Right kidney (tissue), 9 donors: ENCODE measurements at places on chromosomes 2 and 18.

DNA sequence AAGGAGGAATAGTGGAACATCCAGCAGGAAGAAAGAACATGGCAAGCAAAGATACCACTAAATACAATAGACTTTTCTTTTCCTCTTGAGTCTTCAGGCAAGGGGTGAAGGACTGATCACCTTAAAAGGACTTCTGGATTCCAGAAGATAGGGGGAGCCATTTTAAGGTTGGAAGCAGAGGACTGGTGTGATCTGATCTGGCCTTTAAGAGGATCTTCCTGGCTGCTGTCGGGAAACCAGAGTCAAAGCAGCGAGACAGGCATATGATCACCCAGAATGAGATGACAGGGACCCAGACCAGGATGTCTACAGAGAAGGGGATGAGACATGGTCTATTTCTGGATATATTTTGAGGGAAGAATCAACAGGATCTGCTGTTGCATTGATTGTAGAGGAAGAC is 558.0 kb downstream of the STK39 start:
- no peak for DNase-seq

DNA sequence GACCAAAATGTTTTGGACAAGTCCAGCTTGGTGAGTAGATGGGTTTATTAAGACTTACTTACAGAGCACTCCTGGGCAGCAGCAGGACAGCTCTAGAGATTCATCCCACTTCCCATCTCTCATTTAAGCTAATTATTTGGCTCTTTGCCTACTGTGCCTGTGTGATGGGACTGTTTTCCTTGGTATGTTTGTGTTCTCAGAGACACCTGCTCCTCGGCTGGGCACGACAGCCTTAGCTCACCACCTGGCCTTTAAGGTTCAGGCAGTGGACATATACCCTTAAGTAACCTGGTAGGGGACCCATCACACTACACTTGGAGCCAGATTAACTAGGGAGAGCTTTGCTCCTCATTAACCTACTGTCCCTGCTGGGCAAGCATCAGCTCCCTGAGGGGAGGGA is 41.7 kb upstream of the EFEMP1 start:
- DNase-seq = no peak

DNA sequence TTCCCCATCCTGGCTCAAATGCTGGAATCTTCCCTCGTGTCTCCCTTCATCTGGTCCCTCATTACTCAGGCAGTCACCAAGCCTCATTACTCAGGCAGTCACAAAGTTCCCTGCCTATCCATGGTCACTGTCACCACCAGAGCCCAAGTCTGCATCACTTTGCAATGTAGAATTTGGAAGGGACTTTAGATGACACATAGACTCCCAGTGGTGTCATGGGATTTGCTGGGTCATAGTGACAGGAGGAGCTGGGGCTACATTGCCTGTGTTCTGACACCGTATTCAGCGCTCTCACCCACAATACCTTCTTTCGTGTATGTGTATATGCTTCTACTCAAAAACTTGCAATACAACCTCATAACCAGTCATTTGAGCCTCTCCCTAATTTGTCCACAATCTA is 2.1 kb upstream of the EMILIN1 start:
- no peak for DNase-seq

DNA sequence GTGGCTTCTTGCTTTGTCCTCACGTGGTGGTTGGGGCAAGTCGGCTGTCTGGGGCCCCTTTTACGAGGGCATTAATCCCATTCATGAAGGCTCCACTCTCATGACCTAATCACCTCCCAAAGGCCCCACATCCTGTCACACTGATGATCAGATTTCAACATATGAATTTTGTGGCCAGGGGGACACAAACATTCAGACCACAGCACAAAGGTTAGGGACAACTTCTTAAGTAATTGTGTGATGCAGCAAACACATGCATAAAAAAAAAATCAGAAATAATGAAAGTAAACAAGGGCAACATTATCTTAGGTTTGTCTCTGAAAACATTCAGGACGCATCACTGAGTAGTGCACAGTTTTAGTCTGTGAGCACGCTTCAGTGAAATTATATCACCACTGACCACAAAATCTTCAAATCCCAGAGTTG is 54.2 kb upstream of the FRZB start:
- no peak for DNase-seq

GRCh38 chr2:62733546-62733945 is 28.0 kb downstream of the EHBP1 start:
- no peak for DNase-seq

DNA sequence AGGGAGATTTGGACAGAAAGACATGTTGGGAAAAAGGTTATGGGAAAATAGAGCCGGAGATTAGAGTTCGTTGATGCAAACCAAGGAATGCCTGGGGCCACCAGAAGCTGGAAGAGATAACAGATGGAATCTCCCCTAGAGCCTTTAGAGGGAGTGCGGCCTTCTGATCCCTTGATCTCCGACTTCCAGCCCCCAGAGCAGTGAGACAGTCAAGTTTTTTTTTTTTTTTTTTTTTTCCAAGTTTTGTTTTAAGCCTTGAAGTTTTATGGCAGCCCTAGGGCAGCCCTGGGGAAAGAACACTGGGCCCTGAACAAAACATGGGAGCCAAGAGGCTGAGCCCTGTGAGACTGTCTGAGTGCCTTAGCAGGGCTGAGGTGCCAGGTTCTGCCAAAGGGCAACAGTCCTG is 6.5 kb downstream of the DGKD start:
- no peak for DNase-seq

GRCh38 chr18:317618-318017 is 49.8 kb upstream of the THOC1 start:
- no peak for DNase-seq

DNA sequence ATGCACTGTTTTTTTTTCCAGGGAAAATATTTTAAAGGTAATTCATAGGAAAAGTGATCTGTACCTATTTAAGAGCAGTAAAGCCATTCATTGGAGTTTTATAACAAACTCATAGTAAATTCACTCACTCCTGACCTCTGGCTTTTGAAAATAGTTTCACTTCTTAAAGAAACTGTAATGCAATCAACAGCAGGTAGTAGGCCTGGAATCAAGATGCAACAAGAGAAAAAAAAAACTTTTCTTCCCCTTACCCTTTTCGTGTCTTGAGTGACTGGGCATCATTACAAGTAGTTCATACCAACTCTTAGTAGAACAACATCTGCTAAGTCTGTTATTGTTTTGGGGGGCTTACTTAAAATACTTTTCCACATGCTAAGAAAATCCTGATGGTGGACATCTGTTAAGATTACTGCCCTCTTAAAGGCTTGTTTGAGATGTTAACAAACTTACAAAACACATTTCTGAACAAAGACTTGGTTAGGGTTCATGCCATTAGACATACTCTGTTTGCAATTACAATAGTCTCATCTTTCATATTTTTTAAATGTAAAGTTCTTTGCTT is 164.1 kb upstream of the FOSL2 start:
- no peak for DNase-seq

- DNase-seq = no peak
Measured at GRCh38 chr2:78718473-78718872, 307.0 kb upstream of the REG3G start.

DNA sequence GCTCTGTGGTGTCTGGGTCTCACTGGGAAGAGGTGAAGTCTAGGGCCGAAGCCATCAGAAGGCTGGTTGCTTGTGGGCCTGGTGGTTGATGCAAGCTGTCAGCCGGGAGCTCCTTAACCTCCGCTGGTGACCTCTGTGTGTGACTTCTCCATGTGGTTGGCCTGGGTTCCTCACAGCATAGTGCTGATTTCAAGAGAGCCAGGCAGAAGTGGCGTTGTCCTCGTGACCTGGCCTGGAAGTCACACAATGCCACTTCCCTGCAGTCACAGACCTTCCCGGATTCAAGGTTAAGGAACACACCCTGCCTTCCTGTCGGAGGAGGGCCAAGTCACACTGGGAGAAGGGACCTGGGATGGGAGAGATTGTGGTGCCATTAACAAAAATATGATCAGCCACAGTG is 303.7 kb upstream of the HS6ST1 start:
- DNase-seq = no peak

- no peak for DNase-seq
Measured at GRCh38 chr2:1830936-1831619, 86.8 kb upstream of the PXDN start.
